CD4-positive, alpha-beta T cell treated with Interleukin-21 for 1 hour (primary cell): ENCODE measurements at places on chromosomes 1 and 21.

GRCh38 chr21:38356883-38357625 is 100.3 kb downstream of the KCNJ15 start:
- DNase-seq = no peak

GRCh38 chr1:45796381-45796780 is 7.0 kb upstream of the MAST2 start:
- no peak for DNase-seq

GRCh38 chr1:45008516-45008915 is 2.6 kb downstream of the HECTD3 start:
- no peak for DNase-seq

- peak; percentile 84 for DNase-seq
These were observed 78.6 kb downstream of the KCNN3 start for GRCh38 chr1:154791292-154792166.

DNA sequence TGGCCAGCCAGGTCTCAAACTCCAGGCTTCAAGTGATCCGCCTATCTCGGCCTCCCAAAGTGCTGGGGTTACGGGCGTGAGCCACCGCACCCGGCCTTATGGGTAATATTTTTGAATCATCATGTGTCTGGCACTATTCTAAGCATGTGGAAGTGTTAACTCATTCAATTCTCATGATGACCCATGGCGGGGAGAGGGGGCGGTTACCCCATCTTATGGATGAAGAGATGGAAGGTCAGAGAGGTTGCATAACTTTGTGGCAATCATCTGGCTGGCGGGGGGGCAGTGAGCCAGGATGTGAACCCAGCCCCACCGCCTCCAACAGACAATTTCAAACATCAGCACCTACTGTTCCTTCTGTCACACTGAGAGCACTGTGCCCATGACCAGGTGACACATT is 11.5 kb upstream of the TAS1R2 start:
- DNase-seq = no peak

GRCh38 chr1:229514578-229515275 is 6.6 kb upstream of the NUP133 start:
- peak; percentile 79 for DNase-seq

DNA sequence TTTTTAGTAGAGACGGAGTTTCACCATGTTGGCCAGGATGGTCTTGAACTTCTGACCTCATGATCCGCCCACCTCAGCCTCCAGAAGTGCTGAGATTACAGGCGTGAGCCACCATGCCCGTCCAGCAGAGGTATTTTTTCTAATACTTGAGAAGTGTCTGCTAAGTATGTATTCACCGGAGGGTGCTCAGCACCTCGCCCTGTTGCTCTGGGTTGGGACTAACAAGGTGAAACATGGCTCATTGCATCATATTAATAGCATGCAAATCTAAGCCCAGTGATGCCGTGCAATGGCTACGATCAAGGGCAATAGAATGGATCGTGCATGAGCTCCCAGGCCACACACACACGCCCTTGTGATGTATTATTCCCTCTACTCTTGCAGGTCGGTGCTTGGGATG is 68.7 kb downstream of the PDE9A start:
- no peak for DNase-seq

- DNase-seq = peak; percentile 74
These were observed 22.4 kb upstream of the RUNX3 start for GRCh38 chr1:24952413-24952841.

DNA sequence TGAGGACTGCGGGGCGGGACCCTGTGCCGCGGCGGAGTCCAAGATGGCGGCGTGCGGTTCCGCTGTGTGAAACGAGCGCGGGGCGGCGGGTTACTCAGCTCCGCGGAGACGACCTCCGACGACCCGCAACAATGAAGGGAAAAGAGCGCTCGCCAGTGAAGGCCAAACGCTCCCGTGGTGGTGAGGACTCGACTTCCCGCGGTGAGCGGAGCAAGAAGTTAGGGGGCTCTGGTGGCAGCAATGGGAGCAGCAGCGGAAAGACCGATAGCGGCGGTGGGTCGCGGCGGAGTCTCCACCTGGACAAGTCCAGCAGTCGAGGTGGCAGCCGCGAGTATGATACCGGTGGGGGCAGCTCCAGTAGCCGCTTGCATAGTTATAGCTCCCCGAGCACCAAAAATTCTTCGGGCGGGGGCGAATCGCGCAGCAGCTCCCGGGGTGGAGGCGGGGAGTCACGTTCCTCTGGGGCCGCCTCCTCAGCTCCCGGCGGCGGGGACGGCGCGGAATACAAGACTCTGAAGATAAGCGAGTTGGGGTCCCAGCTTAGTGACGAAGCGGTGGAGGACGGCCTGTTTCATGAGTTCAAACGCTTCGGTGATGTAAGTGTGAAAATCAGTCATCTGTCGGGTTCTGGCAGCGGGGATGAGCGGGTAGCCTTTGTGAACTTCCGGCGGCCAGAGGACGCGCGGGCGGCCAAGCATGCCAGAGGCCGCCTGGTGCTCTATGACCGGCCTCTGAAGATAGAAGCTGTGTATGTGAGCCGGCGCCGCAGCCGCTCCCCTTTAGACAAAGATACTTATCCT is 430 bp downstream of the RBM15 start:
- DNase-seq = peak; percentile 63

DNA sequence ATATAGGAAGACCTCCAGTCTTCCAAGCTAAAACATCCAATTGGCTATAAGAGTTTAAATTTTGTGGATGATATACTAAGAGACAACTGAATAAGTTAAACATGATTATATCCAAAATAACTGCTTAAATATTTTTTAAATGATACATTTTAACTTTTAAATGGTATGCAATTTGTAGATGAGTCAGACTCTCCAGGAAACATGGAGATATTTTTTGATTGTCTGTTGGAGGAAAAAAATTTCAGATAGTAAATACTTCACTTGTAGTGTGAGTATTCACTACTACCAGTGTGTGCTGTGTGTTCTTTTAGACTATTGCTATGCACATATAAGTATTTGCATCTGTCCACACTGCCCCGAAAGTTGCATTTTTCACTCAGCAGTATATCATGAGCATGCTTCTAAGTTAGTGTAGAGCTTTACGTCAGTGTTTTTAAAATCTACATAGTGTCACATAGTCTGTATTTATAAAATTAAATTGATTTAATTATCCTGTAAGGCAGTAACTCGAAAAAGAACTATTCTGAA is 91.1 kb downstream of the USP25 start:
- no peak for DNase-seq

- DNase-seq = no peak
These were observed 346.2 kb upstream of the ZRANB2 start for GRCh38 chr1:71427066-71427465.

DNA sequence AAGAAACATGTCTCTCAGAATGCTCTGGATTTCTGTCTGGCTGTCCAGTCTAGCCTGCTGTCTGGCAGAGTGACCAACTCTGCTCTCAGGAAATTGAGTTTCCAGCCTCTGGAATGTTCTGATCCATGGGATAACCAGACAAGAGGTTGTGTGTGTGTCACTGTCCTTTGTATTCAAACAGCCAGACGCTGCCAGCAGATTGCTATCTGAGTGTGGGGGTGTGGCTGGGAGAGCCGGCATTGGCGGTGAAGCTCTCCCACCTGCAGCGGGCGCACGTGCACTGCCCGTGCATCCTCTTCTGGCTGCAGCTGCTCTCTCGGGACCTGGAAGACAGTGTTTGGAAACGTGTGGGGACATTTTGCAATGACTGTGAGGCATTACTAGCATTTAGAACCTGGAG is 26.1 kb downstream of the PKP1 start:
- no peak for DNase-seq

- no peak for DNase-seq
These were observed 99.0 kb upstream of the HNRNPU start for GRCh38 chr1:244963231-244963826.

GRCh38 chr21:44996501-44996921 is 56.7 kb downstream of the SLX9 start:
- no peak for DNase-seq

GRCh38 chr1:54117815-54118563 is 34.8 kb downstream of the CDCP2 start:
- no peak for DNase-seq

- DNase-seq = no peak
These were observed 117.0 kb downstream of the CLEC20A start for GRCh38 chr1:178379807-178380206.

DNA sequence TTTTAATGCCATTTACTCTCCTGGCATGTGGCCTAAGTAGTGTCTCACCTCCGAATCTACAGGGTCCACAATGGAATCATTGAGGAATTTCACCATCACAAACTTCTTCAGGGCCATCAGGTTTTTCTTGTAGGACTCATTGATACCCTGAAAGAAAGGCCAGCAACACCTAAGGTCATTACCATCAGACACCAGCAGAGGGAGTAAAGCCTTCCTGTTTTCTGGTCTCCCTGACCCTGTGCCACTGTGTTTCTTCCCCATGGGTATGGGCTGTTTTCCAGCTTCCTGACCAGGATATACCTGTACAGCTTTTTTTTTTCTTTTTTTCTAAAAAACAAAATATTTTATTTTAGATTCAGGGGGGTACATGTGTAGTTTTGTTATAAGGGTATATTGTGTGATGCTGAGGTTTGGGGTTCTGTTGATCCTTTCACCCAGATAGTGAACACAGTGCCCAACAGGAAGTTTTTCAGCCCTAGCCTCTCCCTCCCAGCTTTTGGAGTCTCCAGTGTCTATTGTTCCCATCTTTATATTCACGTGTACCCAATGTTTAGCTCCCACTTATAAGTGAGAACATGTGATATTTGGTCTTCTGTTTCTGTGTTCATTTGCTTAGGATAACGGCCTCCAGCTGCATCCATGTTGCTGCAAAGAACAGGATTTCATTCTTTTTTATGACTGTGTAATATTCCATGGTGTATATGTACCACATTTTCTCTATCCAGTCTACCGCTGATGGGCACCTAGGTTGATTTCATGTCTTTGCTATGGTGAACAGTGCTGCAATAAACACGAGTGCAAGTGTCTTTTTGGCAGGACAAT is 18.3 kb downstream of the PPT1 start:
- DNase-seq = peak; percentile 70

DNA sequence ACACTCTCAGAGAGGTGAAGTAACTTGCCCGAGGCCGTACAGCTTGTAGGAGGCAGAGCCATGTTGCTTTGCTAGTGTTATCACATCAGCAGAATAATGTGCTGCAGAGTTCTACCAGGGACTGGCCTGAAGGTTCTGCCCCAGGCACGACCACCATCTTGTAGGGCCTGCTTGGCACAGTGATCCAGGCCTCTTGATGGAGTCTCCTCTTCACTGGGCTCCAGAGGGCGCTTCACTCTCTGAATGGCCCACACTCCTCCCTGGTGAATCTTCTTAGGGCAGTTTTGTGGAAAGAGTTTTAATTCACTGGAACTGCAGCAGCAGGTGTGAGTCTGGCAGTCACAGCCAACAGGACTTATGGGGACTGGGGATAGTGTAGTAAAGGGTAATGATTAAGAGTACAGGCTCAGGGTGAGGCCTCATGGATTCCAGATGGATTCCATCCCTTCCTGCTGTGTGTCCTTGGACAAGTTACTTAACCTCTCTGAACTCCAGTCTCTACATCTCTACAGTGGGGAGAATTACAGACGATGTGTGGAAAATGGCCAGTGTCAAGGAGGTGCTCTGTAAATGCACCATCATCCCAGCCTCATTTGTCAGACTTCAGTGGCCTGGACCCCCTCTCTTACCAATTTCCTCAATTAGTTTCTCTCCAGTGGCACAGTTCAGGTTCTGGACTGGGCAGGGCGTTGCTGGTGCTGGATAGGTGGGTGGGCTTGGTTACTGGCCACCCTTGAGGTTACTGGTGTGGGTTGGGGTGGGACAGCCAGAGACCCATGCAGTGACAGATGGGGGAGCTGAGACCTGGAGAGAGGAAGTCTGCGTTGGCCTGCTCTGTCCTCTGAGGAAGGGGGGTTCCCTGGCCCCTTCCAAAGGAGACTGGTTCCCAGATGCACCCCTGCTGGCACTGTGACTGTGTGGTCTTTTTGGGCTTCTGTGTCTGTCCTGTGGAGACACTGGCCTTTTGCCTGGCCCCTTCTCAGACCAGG is 45.9 kb upstream of the CSF3R start:
- no peak for DNase-seq

- no peak for DNase-seq
These were observed 220.5 kb downstream of the KCNT2 start for GRCh38 chr1:196387766-196388165.

DNA sequence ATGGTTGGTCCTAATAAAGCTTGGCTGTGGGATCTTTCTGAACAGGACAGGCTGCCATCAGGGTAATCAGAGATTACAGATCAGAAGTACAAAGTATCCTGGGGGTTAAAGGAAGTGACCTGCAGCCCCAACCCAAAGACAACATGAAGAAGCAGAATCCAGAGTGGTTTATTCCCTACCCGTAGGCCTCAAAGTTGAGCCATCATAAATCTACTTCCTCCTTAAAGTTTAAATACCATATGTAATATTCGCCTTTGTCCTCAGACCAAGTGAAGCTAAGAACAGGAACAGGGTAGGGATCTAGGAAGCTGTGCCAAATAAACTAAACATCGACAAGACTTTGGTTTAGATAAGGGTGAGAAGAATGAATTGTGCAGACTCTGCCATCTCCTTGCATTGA is 15.9 kb upstream of the DHX9 start:
- no peak for DNase-seq

DNA sequence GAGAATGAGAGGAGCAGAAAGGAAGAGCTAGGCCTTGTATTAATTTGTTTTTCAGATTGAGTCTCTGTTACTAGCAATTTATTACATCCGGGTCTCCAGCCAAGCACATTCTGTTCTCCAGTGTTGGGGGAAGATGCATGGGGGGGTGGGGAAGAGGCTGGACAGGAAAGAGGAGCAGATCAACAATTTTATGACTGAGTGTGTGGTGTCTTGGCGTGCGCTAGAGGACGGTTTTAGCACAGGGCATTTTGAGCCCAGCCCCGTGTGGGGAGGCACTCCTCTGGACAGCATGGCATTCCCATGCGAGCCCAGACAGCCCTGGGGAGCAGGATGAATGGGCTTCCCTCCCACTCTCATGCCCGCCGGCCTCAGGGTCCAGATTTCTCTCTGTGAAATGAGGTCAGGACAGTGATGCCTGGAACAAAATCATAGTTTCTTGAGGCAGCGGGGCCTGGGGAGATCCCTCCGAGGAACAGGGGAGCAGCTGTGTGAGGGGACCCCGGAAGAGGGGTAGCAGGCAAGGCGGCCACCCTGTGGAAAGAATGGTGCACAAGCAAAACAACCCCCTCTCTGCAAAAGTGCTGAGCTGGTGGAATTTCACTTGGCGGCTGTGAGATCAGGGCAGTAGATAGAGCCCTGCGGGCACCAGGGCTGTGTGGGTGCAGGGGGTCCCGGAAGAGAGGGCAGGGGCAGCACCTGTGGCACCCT is 16.3 kb downstream of the SOX13 start:
- no peak for DNase-seq

GRCh38 chr1:149885339-149886120 is 13.8 kb upstream of the BOLA1 start:
- peak; percentile 70 for DNase-seq

- DNase-seq = peak; percentile 41
These were observed 177.7 kb downstream of the VAV3 start for GRCh38 chr1:107787299-107787698.

DNA sequence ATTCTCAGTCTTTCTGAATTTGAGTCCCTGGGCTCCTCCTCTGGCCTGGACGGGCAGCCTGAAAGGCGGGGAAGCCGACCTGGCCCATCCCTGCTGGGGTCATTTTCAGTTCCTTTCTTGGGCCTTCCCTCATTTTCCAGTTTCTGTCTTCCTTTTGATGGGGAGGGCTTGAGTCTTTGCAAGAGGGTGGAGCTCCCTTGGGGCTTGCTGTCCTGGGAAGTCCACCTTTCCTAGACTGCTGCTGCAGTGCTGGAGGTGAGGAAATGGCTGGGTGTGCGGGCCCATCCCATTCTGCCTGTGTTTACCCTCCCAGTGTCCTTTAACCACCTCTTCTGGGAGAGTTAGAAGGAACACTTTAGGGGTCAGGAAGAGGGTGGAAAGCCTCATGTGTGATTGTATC is 40.4 kb upstream of the SYNC start:
- no peak for DNase-seq
